ENCODE measurements at places on chromosomes 16 and 17.
A peak's percentile ranks its signal among the peaks of the same experiment; 100 is the strongest.

GRCh38 chr16:31521368-31521767 lies 6.3 kb upstream of the AHSP start:
- no peak for DNase-seq

DNA sequence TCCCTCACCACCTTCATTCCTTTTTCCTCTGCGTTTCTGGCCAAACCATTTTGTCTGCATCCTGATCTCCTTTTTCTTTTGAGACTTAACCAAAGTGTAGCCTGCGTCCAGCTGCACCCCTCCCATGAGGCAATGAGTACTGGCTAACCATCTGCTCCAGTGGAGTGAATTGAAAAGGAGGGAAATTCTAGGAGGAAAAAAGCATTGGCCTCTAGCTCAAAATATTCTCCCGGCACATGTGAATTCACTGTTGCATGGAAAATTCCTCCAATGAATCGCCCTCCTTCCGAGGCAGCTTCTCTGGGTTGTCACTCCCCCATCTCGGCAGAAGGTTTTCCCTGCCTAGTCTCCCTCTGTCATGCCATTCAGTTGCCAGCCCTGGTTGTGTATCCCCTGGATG lies 5.6 kb downstream of the RAP1GAP2 start:
- DNase-seq: no peak

- DNase-seq: no peak
These were observed 28.8 kb upstream of the XYLT2 start for GRCh38 chr17:50317121-50317520.

- no peak for DNase-seq
These were observed 14.2 kb downstream of the ETV4 start for GRCh38 chr17:43531955-43532354.

- DNase-seq: no peak
These were observed 12.7 kb downstream of the TEX2 start for GRCh38 chr17:64250233-64250835.

DNA sequence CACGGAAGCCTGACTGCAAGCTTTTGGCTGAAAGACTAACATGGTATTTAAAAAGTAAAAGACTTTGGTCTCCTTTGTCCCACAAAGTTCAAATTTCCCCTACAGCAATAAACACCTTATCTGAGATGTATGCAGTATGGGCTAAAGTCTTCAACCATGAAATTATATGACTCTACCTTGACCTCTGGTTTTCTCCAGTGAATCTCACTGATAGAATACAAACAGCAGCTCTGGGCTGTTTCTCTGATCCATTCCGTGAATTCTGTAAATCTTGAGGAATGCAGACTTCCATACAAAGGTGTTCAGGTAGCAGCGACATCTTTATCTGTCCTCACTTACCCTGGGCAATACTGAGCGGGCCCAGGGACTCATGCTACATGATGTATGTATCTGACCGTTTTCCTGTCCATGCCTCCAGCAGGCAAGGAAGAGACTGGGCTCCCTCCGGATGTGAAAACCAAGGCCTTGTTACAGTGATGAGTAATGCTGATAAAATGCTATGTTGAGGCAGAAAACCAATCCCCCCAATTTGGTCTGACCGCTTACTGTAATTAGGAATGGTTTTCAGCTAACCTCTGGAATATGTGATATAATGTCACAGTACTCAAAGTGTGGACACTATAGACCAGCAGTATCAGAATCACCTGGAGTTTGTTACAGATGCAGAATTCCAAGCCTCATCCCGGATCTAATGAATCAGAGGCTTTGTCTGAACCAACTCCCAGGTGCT lies 589.8 kb downstream of the HS3ST4 start:
- no peak for DNase-seq

DNA sequence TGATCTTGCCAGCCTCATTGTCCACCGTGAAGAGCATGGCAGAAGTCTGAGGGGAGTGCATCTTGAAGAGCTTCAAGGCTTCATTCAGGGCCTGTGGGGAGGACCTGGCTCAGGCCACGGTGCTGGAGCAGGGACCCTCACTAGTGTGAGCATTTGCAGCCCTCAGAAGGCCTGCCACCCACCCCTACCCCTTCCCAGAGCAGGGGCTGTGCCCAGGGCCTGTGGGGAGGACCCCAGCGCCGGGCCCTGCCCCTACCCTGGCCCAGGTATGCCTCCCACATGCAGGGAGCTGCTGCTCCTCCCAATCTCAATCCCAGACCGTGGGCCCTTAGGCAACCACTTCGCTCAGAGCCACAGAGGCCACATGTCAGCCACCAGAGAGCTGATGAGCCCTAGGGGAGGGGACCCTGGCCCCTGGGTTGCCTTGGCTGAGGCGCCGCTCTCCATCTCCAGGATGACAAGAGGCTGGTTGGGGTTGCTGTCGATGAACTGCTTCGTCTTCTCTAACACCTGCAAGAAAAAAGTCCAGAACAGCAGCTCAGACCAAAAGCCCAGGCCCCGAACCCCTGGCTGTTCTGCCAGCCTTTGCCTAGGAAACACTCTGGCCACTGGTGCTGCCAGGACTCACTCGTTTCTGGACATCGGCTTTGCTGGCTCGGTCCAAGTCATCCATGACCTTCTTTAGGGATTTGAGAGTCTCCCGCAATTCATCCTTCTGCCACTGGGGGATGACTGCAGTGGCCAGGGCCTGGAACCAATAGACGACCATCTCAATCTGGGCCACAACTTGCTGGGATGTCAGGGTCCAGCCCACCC lies 1.8 kb upstream of the EXOSC6 start:
- DNase-seq: peak; percentile 4

- DNase-seq: no peak
These were observed 5.2 kb downstream of the TMUB2 start for GRCh38 chr17:44191941-44192496.

- no peak for DNase-seq
These were observed 53.5 kb downstream of the WDR59 start for GRCh38 chr16:74931445-74931844.

DNA sequence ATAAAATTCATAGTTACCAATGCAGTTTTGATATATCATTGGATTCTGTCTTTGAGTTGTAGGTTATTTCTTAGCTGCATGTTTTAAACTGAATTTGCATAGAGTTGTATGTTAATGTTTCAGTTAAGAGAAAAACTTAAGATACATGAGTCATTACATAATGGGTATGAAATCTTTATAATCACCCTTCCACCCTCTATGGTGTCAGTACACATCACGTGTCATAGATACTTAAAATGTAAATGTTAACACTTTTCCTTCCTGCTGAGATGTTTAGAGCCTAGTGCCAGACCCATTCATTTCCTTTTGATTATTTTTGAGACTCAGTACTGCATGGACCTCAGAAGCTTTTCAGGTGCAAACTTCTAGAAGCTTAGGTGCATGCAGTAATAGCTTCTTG lies 20.5 kb downstream of the ZNF207 start:
- DNase-seq: no peak

DNA sequence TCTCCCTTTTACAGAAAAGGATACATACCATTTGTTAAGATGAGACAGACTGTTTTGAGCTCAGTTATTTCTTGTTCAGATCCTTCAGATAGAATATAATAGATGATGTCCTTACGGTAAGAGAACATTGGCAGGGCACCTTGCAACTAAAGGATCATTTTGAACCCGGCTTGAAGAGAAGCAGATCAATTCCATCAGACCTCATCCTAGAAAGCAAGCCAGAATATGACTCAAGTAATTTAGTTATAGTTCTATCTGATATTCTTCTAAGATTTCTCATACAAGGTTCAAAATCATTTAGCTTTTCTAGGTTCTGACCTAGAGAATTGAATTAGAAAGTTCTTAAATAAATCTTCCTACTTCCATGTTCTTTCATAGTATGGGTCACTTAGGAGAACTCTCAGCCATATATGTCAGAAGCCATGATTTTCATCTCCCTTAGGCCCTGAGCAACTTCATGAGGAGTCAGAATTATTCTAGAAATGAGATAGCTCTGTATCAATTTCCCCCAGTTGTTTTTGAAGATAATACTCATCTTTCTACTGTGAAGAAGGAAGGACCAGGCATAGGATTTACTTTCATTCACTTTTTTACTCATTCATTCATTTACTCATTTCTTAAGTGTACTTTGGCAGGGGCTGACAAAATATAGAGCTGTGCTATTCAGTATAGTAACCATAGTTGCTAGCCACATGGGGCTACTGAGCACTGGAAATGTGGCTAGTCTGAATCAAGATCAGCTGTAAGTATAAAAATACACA lies 2.5 kb upstream of the CMTM1 start:
- no peak for DNase-seq
